ENCODE measurements at places on chromosomes 6 and 20.

DNA sequence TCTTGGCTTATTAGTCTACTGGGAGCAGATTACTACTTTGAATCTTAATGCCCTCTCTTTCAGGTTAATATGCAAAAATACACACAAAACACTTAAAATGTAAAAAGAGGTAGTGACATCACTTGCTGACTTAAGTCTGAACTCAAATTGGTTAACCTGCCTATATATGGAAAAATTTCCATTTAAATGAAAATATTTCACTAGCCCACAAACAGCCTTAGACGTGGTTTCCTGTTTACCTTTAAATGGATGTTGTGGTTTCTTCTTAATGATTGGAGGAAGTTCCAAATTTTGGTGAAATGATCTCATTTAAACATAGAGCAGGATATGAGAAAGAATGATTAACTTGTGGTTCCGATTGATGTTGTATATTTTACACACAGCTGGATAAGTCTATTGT, 553.7 kb downstream of the CD109 start:
- peak; percentile 43 for DNase-seq

DNA sequence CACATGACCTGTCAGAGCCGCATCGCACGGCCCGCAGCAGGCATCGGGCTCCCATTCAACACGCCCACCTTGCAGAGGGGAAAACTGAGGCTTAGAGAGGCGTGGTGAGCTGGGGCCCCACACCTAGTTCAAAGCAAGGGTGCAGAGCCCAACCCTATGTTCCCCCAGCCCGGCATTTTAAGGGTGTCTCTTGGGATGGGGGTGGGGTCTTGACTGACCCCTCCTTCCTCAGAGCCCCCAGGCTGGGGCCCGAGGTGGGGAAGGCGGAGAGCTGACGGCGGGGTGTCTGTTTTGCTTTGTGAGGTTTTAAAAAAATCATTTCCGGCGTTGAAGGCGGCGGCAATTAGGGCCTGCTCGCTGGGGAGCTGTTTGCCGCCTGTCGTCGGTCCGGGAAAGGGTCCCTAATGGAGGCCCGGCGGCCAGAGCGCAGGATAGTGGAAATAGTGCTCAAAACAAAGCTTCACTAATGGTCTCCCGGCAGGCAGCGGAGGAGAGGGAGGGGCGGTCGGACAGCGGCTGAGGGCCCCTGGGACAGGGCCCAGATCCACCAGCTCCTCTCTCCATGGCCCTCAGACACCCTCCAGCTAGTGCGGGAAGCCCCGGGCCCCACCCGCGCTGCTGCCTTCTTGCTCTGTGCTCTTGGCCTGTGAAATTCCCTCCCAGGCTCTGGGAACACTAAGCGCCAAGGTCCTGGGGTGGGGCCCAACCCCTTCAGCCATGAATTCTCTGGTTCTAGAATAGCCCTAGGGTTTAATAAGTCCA, 11.9 kb downstream of the VSTM2L start:
- no peak for DNase-seq

GRCh38 chr6:5012519-5012918, 8.7 kb upstream of the RPP40 start:
- peak; percentile 36 for DNase-seq

DNA sequence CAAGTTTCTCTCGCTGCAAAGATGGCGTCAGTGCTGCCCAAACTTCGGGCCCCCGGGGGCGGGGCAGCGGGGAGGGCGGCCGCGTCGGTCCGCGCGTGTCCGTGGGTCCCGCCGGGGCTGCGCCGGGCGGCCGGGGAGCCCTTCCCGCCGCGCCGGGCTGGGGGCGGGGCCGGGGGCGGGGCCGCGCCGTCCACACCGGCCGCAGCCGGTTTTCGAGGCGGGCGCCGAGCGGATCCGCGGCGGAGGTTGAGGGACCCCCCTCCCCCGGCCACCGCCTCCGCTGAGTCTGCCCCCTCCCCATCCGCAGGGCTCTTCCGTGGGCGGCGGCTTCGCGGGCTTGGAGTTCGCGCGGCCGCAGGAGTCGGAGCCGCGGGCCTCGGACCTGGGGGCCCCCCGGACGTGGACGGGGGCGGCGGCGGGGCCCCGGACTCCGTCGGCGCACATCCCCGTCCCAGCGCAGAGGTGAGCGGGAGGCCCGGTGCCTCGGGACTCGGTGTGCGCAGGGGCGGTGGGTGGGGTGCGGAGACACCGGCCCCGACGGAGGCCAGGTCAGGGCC, 572 bp downstream of the SLC2A4RG start:
- DNase-seq: peak; percentile 49

GRCh38 chr20:24096264-24096663, 107.7 kb upstream of the GGTLC1 start:
- DNase-seq: no peak

DNA sequence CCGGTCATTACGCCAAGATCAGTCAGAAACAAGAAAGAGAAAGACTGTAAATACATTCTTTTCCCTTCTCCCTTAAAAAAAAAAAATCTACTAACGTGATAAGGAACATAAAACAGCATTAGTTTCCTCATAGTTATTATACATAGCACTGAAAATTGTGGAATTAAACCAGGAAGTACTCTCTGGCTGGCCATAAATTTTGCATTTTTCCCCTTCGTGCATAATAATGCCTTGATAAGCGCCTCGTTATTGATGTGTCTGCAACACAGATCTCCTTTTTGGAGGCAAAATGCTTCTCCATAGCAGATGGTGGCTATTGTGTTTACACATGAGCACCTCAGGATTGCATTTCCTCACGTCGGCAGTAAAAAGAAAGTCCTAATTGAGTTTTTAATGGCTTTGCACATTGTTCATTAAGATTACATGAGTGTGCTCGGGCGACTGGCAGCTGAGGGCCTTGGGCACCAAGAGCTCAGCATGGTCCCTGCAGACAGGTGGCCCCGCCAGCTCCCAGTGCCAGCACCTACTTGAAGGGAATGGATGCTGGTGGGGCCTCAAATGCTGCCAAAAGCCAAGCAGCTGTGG, 394.5 kb downstream of the PTPRT start:
- DNase-seq: no peak

DNA sequence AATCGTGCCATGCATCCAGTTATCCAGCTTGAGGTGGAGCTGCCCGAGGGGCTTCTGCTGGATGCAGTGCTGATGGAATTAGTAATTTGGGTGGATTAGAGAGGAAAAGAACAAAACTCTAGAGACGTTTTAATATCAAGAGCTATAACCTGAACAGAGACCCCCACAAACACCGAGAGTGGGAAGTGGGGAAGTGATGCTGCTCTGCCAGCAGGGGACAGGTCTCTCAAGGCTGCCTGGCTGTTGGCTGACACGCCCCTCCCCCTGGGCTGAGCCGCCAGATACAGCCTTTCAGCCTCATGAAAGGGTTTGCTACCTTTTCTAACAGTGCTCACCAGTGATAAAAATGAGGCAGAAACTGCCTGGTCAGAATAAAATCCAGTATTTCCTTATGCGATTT, 9.6 kb downstream of the LEMD2 start:
- DNase-seq: no peak

DNA sequence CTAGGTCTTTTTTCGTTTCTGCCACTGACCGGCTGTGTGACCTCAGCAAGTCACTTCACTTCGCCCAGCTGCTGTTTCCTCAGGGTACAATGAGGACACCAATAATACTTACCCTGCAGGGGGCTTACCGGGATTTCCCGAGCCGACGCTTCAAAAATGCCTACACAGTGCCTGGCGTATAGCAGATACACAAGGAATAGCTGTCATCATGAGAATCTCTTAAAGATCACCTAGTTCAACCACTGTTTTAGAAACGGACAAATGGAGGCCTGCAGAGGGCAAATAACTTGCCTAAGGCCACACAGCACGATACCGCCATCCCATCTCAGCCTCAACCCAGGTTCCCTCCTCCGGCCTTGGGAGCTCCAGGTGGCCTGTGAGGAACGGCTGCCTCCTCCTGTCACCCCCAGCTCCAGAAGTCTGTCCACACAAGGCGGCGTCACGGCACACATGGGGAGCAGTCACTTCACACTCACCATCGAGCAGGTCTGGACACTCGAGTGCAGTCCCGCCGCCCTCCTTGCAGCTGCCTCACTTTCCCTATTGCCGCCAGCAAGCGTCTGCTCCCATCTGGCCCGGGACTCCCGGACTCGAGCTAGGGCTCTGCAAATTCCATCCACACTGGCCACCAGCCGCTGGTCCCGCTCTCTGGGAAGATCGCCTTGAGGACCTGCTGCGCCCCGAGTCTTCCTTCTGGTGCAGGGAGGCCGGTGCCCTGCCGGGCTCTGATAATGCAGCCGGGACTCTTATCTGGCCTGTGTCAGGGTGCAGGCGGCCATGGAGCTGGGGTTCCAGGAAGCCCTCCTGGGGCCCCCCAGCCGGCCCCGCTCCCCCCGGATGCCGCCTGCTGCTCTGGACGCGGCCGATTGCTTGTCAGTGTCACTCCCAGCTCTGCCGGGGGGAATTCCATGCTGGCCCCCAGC, at the start of gene RIPOR3:
RIPOR3 (minus strand) TSS at position 893 of the 923 bp plus-strand sequence; CDS start at position 479, 414 bp downstream.
- peak; percentile 45 for DNase-seq
